ENCODE measurements at places on chromosomes 7 and 10. TPM values are rescaled to one million over a fixed set of nuclear protein-coding genes. Genes with fewer than 3 reads are reported as not detected.

DNA sequence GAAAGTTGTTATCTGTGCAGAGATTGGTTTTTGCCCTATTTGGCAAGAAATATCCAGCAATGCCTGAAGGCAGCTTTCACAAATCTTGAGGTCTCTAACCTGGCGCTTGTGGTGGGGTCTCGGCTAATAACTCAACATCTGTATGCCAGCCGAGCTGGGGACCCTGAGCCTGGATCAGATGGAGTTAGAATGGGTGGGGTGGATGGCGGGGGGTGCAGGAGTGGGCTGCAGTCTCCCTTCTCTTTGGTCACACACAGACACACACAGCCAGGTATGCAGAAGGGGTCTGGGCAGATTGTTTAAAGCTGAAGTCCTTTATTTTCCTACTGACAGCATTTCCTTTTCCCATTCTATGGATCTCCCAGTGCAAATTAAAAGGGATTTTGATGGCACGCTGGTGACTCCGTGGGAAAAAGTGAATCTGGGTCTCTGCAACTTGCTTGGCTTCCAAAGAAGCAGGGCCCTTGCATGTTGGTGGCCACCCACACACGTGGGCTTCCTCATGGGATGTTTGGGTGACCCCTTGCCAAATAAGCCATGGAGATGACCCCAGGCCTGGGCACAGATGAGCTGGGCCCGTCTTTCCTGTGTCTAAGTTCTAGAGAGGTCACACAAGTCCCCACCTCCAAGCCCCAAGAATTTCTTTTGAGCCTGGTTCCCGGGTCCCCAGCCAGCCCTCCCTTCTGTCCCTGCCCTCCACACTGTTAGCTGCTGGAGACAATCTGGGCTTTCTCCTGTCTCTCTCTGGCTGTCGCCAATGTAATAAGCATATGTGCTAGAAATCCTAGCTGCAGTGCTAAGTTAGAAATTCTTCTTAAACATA, 39.9 kb upstream of the EMX2 start:
- no peak for DNase-seq

- no peak for DNase-seq
Observed at GRCh38 chr7:87151002-87151728, 1.1 kb upstream of the DMTF1 start.

- DNase-seq: no peak
Observed at GRCh38 chr10:94043431-94043990, 49.8 kb downstream of the PLCE1 start.

DNA sequence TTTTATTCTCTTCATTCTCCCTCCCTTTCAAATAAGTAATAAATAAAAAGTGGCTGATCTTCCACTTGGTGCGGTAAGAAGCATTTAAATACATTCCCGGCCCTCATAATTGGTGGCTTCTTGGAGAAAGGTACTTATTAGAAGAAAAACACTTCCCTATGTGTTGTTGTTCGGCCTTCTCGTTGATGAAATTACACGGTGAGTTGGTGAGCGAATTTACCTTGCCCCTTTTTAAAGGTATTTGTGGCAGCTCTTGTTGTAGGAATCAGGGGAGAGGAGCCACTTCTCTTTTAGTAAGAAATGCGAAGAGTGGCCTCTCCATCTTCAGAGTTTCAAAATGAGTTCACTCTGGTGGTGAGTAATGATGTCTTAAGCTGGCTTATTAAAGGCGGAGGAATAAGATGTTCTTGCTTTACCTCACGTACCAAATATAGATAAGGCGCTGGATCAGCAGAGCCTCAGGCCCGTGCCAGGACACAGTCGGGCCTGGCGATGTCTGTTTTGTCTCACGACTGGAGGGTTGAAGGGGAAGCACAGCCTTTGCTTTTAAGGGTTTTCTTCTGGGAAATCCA, 135.9 kb downstream of the CUX1 start:
- no peak for DNase-seq

- DNase-seq: no peak
Observed at GRCh38 chr10:36170943-36171501, 528.9 kb upstream of the FZD8 start.

- no peak for DNase-seq
Observed at GRCh38 chr10:88608780-88609179, 22.2 kb downstream of the LIPJ start.

DNA sequence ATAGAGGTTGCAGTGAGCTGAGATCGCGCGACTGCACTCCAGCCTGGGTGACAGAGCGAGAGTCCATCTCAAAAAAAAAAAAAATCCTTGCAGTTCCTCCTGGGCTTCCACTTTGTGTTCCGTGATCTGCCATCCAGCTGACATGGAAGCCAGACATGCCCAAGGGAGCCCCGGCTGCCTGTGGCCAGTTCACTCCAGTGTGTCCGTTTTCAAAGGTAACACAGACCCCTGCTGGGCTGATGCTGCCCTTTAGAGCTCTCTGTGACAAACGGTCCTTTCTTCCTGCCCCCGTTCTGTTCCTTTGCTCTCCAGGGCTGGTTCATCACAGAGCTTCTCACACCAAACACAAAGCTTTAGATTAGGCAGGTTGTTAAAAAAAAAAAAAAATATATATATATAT, 130.8 kb downstream of the CUL2 start:
- no peak for DNase-seq

DNA sequence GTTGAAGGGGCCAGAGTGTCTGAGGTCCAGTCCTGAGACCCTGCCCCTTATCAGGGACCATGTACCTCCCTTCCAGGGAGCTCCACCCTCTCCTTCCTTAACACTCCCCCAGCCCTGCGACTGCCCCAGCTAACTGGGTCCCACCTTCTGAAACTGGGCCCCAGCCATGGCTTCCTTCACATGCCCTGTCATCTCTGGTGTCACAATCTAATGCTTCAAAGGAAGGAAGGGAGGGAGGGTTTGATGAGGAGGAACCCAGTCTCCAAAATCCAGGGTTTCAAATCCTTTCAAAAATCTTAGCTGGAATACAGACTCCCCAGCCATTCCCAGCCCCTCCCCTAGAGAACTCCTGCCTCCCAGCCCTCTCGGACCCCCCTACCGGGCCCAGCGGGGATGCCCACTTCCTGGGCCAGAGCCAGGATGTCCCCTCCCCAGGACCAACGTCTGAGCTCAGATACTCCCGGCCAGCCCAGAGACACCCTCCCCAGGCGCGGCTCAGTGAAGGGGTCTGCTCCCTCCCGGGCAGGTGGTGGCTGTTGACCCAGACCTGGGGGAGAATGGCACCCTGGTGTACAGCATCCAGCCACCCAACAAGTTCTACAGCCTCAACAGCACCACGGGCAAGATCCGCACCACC, 18.0 kb downstream of the C10orf105 start:
- DNase-seq: no peak

DNA sequence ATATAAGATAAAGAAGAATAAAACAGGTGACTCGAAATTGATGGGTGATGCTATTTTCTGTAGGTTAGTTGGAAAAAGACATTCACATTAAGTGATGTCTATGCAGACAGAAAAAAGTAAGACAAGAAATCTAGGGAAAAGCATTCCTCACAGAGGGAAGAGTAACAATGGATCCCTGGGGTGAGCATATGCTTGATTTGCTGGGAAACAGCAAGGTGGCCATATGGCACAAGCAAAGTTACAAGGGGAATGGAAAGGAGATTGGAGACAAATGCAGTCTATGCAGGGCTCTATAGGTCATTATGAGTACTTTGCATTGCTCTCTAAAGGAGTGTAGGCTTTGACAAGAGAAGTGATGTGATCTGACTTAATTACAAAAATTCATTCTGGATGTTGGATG, 90.9 kb upstream of the ZNF804B start:
- DNase-seq: no peak

- no peak for DNase-seq
Observed at GRCh38 chr10:14737808-14738545, 36.7 kb downstream of the FAM107B start.

DNA sequence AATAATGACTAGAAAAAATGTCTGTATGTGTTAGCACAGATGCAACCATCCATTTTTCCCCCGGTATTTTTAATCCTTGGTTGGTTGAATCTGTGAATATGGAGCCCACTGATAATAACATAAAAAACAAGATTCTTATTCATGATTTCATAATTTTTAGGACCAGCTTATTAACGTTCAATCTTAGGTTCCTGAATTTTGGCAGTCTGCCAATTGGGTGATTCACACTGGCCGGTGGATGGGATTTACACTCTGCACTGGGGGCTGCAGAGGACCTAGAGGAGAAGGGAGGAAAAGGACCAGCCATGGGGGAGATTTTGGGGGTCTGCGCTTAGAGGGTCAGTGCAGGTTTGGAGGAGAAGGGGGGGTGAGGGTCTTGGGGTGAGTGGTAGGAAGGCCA, 327.9 kb downstream of the ACTR3B start:
- DNase-seq: no peak

DNA sequence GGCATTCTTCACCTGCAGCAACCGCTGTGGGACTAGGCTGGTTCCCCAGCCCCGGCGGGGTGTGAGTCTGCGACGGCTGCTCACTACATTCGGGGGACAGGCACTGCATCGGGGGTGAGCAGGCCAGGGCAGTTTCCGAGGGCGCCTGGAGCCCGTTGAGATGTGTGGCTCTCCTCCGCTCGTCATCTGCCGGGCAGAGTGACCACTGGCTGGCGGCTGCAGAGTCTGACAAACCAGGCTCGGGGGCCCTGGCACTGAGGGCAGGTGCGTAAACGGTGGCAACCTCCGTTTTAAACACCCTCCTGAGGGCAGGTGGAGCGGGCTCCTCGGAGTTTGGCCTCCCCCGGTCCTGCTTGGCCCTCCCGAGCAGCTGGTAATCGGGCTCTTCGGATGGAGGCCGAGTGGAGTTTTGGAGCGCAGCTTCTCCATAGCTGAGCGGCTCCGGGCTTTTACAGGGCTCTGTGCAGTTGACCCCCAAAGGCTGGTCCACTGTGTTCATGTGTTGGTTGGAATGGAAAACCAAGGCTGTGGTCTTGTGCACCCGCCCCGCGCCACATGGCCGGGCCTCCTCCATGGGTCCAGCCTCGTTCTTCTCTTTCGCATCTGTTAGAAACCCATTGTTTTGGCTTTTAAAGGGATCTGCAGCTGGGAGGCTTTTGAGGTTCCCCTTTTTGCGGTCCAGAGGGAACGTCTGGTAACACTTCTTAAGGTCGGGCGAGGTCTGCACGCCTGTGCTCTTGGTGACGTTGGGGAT, 20.9 kb downstream of the INSYN2A start:
- DNase-seq: no peak

- DNase-seq: no peak
Observed at GRCh38 chr7:31633894-31634494, 53.0 kb upstream of the PPP1R17 start.

GRCh38 chr10:103440416-103440815, 11.8 kb downstream of the CALHM2 start:
- no peak for DNase-seq

DNA sequence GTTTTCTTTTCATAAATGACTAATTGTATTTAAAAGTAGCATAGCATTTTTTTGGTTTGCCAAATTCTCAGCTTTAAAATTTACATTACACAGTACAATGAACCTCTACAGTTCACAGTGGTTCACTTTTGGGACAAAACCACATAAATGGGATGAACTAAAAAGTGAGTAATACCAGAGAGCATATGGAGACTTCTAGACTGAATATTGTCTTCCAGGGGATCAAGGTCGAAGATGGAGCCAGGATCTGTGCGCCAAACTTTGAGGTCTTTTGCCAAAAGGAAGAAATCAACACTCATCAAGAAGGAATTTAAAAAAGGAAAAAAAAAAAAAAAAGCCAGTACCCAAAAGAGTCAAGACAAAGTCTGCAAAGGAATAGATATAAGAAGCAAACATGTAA, 87.5 kb downstream of the NEBL start:
- DNase-seq: no peak

- DNase-seq: no peak
Observed at GRCh38 chr10:5448333-5449001, 36.1 kb downstream of the NET1 start.

DNA sequence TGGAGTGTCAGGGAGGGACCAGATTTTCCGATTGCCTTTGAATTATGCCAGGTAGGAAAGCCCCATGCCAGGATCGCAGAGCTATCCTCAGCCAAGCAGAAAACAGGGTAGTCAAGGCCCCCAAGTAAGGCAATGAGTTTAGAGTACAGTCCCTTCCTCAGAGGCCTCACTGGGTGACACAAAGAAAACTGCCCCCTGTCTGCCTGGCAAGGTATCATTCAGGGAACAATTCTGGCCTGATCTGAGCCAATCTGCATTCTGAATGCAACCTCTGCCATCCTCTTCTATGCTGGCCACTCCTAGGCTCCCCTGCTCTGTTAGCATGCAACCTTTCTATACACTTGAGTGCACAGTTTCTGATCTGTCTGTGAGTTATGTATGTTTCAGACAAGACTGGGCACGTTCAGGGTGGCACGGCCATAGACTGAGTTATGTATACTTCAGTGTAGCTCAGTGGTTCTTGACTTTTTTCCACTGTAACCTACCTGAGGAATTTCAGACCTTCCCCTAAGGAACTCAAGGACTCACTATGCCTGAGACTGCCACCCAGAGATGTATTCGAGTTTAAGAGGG, 336.8 kb downstream of the PLXNA4 start:
- DNase-seq: no peak

DNA sequence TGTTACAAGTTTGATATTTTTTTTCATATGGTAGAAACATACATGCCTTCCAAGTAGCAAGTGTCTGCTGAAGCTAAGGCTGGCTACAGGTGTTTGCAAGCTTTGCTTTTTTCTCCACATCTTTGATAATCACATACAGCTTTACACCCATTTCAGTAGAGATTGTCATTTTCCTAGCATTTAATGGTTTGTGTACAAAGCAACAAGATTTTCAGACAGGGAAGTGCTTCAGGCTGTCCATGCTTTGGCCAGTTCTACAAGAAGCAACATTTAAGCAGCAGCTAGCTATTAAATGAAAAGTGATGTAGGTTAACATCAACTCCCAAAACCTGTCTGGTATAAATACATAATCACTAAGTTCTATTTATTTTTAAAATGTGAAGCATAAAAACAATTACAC, 2.3 kb downstream of the HDAC9 start:
- DNase-seq: no peak

- DNase-seq: no peak
Observed at GRCh38 chr10:21518641-21519396, 6.7 kb downstream of the SKIDA1 start.

GRCh38 chr10:95697429-95697828, 3.7 kb upstream of the TCTN3 start:
- no peak for DNase-seq

DNA sequence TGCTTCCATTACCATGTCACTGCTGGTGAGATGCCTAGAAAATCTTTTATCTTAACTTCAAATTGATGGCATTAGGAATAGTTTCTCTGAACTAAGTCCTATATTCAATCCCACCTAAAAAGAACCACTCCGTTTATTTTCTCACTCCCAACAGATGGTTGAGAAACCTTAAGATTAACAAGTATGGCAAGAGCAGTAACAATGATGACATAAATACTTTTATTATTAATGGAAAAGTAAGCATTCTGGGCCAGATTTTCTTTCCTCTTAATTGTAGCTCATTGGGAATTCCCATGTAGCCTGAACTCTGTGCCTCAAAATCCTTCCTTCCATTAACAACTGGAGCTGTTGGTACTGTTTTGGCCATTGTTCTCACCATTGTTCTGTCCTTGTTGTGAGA, 21.1 kb upstream of the FAM13C start:
- no peak for DNase-seq

The HBP1 gene
- 186 TPM for total RNA-seq

The NUDT13 gene
- total RNA-seq: 1.3 TPM

The ELOVL3 gene
- not detected for total RNA-seq

The GRM8 gene
- total RNA-seq: not detected

The SFR1 gene
- total RNA-seq: 19.1 TPM

The LRCH4 gene
- total RNA-seq: 282 TPM

The TMEM273 gene
- total RNA-seq: 46.3 TPM

The ACTR3C gene
- total RNA-seq: 5.1 TPM

The MLLT10 gene
- 65.2 TPM for total RNA-seq

The FAM25A gene
- not detected for total RNA-seq

The HNRNPH3 gene
- total RNA-seq: 162 TPM

The NOD1 gene
- 31.2 TPM for total RNA-seq

The SFXN4 gene
- total RNA-seq: 8.1 TPM

All from natural killer cell (primary cell).